Stimulated activated memory B cell treated with anti-CD40 and anti-IgM and Interleukin-4, amounts not matched to agents 10 μg/mL and 1 μg/mL and 100 μg/mL, for 72 hours (primary cell): ENCODE measurements at places on chromosomes 6 and 20.

- H3K4me3 ChIP-seq, result no peak overlapping the region
- no peaks in the 10 kb centered on the region for H3K36me3 ChIP-seq
- H3K27ac ChIP-seq, result no peak overlapping the region
These were observed 14.2 kb upstream of the SHLD1 start for GRCh38 chr20:5735845-5736510.

DNA sequence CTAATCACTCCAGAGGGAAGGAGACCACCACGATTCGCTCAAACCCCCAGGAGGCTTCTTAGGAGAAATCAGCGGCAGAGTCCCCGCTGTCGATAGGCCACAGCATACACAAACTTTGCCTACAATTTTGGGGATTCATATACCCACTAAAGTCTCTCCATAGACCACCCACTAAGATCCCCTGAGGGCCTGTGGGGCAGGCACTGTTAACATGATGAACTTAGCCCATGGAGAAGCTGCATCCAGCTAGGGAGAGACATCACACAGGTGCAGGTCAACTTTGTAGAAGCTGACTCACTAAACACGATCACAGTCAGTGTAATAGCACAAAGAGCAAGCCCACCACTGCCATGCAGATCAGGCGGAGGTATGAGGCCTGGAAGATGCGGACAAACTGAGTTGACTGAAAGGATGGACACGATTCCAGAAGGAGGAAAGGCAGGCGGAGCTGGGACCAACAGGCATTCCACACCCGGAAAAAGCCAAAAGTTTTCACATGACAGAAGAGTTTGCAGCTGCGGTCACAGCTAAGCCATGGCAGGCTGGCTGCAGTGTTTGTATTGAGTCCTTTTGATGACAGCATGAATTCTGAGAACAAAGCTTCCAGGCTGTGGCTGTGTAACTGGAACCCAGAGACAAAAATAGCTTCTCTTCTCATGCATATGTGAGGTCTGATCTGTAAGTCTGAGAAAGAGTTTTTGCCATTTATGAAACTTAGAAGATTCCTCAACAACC is 75.7 kb upstream of the QKI start:
- H3K4me1 ChIP-seq, result no peaks in the 10 kb centered on the region
- no peak overlapping the region for H3K27ac ChIP-seq
- ATAC-seq, result no peak
- H3K36me3 ChIP-seq, result no peaks in the 10 kb centered on the region
- no peak overlapping the region for H3K4me3 ChIP-seq

DNA sequence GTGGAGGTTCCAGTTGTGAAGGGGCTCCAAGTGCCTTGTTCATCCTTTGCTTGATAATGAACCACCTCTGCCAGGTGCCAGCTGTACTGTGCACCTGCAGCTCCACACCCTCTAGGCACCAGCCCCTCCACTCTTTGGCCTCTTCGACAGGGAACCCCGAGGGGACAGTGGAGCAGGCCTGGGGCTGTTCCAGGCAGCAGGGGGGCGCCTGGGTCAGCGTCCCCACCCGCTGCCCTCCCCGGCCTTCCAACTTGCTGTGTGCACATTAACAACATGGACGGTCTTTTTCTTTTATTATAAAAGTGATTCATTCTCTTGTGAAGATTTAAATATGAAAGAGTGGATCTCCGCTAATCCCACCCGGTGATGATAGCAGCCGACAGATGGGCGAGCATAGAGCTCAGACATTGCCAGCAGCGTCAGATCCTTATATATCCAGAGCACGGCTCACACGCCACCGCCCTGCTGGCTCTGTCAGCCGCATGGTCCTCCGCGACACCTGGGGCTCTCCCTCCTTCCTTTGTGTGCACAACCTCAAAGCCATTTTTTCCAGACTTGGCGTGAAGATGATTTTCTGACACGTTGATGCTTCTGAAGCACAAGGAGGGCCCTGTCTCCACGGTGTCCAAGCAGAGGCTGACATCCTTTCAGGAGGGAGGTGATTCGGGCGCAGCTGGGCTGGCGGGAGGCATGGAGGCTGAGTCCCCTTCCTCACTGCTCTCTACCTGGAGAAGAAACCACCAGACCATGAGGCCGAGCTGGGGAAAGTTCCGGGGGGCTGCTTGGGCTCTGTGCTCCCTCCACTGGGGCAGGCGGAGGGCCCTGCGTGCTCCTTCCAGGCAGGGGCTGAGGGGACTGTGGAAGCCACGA is 22.2 kb upstream of the MRGBP start:
- no peak for ATAC-seq
- H3K27ac ChIP-seq, result no peak overlapping the region
- H3K4me3 ChIP-seq, result no peak overlapping the region
- peaks cover 47% of the 10 kb centered on the region for H3K4me1 ChIP-seq

DNA sequence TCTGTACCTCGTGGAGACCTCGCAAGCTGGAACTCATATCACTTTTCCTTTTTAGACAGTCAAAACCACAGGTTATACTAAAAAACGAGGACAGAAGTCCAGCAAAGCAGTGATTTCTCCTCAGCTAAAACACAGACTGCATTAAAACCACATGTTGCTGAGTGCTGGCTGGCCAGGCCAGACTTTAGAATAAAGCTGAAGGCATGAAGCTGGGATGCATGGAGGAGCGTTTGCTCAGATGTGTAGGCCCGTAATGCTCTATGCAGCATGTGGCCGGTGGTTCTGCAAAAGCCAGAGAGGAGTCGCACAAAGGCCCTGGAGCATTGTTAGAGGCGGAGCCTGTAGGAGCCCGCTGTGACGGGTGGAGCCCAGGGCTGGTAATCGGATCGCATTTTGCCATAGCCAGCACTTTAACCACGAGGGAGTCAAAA is 83.6 kb downstream of the SMOC2 start:
- no peak overlapping the region for H3K4me3 ChIP-seq
- H3K27me3 ChIP-seq, result peaks cover 15% of the 10 kb centered on the region
- ATAC-seq, result no peak
- no peak overlapping the region for H3K27ac ChIP-seq

DNA sequence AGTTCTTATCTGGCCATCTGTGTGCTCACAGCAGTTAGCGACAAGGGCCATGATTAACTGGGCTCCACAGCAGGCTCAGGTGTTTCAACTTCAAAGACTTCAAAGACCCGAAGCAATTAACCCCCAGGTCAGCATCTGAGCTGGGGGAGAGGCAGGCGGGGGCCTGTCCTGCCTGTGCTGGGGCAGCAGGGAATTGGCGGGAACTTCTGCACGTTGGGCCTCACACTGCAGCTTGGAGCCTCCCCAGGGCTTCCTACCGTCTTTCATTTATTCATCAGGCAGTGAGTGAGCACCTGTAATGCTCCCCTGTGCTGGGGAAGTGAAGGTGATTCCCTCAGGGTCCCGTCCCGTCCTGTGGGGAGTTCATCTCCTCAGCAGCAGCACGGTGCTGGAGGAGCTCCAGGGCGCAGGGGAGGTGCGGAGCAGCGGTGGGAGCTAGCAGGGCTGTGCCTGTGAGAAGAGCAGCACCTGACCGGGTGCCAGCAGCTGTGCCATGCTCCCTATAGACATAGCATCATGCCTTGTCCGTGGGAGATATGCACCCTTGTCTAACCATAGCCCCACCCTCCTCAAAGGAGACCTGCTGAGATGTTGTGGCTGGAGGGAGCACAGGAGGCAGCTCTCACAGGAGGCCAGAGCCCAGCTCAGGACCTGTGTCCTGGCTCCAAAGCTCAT is 51.8 kb upstream of the FRMD1 start:
- peaks cover 27% of the 10 kb centered on the region for H3K27me3 ChIP-seq
- H3K4me3 ChIP-seq, result no peak overlapping the region
- H3K4me1 ChIP-seq, result no peaks in the 10 kb centered on the region
- no peak for ATAC-seq
